ENCODE measurements at places on chromosomes 16 and 17.
A peak's percentile ranks its signal among the peaks of the same experiment; 100 is the strongest.

DNA sequence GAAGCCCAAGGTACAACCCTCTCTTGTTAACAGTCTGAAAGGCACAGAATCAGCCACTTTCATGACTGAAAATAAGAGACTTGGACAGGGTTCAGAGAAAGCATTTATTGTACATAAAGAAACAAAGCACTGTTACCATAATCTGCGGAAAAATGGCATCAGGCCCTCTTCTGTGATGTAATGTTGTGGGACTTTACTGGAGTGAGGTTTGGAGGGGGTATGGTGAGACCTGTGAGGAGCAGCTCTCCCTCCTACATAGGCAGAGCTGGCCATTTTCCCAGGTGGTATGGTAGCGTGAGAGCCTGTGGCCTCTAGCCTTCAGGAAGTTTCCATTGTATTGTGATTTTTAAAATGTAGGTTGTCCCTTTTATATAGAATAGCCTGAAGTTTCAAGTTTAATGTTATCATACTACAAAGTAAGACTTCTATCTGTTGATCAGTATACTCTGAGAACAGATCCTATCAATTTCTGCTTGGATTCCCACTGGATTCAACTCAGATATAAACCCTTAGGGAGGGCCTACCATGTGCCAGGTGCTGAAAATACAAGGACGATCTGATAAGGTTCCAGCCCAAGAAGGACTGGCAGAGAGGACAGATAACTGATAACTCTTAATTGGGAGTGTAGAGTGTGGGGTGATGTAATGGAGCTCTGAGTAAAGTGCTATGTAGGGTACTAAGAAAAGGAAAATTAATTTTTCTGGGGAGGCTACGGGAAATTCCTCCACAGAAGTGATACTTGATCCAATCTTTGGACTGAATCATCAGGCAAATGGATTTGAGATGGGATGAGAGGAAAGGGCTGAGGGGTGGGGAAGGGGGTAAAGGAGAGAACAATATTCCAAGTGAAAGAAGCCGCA, 4.1 kb upstream of the YPEL2 start:
- no peak for DNase-seq

DNA sequence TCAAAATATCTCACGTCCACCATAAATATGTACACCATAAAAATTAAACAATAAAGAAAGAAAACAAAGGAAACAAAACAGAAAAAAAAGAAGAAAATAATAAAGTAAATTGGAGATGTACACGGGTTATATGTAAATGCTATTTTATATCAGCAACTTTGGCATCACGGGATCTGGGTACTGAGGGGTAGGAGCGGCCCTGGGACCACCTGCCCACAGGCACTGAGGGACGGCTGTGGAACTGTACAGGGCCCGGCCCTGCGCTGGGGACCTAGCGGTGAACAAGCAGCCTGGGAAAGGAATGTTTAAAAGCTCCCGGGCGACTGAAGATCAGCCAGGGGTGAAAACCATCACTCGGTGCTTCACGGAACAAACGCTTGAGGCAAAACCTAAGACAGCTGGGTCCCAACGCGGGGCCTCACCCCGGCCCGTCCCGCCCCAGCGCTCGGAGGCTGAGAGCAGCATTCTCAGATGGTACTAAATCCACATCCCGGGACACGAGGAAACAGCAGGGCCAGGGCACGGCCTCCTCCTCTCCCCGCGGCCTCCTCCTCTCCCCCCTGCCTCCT, 31.2 kb downstream of the NXN start:
- no peak for DNase-seq

- no peak for DNase-seq
Measured at GRCh38 chr16:52643006-52643405, 96.1 kb upstream of the TOX3 start.

DNA sequence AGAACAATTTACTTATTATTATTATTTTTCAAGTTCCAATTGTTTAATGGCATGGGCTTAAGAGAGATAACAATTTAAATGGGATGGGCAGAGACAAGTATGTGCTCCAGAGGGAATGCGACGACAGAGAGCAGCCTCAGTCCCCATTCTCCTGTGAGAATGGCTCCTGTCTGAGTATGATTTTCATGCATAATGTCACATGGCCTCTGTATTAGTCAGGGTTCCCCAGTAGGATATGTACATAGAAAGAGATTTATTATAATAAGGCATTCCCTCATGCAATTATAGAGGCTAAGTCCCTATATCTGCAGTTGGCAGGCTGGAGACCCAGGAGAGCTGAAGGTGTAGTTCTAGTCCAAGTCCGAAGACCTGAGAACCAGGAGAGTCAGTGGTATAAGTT, 22.9 kb upstream of the NKD1 start:
- no peak for DNase-seq

- no peak for DNase-seq
Measured at GRCh38 chr17:64617125-64617780, 44.9 kb downstream of the SMURF2 start.

- DNase-seq, result no peak
Measured at GRCh38 chr17:78240839-78241238, 9.4 kb downstream of the TMEM235 start.

DNA sequence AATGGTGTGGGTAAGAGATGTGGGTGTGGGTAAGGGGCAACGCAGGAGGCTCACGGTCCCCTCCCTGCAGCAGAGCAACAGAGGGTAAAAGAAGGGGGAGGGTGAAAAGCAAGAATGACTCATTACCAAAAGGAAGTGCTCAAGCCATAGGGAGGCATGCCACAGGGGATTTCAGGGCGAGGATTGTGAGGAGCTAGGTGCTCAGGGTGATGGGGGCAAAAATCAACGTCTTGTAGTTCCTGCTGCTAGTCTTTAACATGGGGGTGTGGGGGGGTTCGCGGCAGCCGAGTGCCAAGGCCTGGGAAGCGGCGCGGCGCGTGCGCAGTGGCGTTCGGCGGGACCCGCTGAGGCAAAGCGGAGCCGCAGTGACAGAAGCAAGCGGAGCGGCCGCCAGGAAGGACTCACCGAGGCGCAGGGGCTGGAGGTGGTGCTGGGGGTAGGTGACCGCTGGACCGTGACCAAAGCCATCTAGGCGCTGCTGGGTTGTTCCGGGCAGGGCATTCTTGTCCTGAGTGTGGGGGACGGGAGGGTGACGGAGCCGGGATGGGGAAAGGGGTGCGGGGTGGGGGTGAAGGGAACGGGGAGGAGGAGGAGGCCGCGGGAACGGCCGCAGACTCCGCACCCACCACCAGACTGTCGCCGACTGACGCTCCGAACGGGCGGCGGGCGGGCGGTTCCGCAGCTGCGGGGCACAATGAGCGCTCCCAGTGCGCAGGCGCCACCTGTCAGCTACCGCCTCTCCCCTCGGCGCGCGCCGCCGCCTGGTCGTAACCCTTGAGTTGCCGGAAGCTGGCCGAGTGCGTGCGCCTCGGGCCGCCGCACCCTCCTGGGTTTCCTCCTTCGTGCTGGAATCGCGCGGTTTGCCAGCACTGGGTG, at the start of gene SSH2:
SSH2 (minus strand) TSS at position 696 of the 876 bp plus-strand sequence; CDS start at position 468, 228 bp downstream.
- DNase-seq, result peak; percentile 79

- no peak for DNase-seq
Measured at GRCh38 chr16:49534901-49535610, 161.5 kb downstream of the C16orf78 start.

- DNase-seq, result no peak
Measured at GRCh38 chr16:72990571-72990970, 57.4 kb downstream of the ZFHX3 start.

DNA sequence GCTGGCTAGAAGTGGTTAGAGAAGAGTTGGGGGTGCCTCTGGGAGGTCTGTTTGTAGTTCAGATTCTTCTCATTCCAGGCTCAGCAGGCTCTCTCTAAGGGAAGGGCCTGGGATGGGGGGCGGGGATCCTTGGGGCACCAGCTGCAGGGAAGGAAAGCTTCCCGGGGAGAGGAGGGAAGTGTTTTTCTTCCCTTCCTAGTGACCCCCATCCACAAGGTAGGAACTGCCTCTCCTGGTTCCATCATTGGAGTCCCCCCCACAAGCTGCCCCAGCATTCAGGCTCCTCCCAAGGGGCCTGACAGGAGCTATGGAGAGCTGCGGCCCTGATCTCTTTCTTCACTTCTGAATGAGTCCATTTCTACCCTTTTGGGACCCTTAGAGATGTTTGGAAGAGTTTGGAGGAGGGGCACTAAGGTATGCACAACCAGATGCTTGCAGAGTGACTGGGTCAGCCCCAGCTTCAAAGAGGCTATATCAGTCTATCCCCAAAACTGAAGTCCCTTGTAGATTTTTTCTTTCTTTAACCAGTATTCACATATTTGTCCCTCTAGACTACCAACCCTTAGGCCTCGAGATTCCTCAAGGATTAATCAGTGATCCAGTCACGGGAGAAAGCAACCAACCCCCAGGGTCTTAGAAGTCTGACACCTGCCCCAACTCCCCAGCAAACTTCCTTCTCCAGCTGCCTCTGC, 13.9 kb upstream of the FZD2 start:
- no peak for DNase-seq

DNA sequence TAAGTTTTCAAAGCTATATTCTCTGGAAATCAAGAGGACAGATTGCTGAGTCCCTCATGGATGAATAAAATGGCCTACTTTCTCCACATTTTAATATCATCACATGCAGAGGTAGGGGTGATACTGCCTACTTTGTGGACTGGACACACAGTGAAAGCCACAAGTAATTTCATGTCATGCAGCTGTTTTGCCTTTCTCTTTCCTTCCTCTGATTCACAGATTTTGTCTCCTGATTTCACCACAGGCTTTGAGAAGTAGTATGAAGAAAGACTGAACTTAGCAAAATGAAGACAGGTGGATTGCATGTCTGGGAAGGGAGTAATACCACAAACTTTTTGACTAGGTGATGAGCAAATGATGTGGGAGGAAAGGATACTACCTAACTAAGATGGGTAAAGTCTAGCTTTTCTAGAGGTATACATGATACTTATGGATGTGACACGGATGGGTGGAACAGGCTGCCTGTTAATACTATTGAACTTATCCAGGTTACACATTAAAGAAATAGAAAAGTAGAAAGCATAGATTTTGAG, 478.4 kb upstream of the GOT2 start:
- DNase-seq, result no peak

- DNase-seq, result no peak
Measured at GRCh38 chr16:29809850-29810698, 1.9 kb upstream of the PRRT2 start.

GRCh38 chr16:4544473-4544872, 5.9 kb upstream of the CDIP1 start:
- DNase-seq, result no peak

DNA sequence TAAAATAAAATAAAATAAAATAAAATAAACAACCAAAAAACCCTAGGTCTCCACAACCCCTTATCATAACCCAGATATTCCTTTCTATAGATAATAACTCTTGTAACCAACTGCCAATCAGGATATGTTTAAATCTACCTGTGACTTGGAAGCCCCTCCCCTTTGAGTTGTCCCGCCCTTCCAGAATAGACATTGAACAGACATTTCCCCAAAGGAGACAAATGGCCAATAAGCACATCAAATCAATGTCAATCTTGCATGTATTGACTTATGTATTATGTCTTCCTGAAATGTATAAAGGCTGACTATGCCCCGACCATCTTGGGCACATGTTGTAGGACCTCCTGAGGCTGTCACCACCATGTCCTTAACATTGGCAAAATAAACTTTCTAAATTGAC, 1.5 kb upstream of the MAPK7 start:
- no peak for DNase-seq

DNA sequence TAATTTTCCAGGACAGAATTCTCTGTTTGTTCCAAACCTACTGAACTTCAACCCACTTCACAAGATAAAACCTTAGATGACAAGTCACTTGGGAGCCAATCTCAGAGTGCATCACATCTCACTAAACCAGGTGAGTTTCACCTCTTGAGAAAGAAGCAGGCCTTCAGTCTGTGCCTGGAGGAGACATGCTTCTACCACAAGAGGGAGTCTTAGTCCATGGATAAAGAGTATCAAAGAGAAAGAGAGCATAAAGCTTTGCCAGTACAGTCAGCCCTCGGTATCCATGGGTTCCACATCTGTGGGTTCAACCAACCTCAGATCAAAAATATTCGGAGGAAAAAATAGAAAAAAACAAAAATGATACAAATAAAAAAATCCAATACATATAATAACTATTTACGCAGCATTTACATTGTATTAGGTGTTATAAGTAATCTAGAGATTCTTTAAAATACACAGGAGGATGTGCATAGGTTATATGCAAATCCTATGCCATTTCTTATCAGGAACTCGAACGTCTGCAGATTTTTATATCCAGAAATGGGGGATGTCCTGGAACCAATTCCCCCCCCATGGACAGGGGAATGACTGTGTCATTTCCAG, 37.7 kb downstream of the DUSP14 start:
- DNase-seq, result peak; percentile 5

- DNase-seq, result no peak
Measured at GRCh38 chr17:39951924-39952679, 10.7 kb upstream of the GSDMA start.

DNA sequence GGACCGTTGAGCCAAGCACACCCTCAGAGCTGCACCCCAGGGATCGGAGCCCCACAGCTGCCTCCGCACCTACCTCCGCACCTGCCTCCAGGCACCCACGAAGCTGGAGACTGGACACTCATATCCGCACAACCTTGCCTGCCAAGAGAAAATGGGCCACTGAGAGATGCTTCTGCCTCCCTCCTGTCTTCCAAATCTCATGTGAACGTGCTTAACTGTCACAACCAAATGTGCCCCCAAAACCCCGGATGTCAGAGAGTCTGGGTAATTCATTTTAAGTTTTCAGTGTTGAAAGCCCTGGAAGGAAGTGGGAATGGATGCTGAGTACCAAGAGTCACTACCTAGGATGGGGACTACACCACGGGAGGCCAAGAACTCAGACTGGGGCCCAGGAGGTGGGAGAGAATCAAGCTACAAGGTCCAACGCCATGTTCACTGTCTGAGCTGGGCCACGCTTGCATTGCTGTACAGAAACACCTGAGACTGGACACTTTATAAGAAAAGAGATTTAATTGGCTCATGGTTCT, 49.5 kb upstream of the MEAK7 start:
- DNase-seq, result peak; percentile 38

- no peak for DNase-seq
Measured at GRCh38 chr17:54085020-54085419, 262.3 kb downstream of the KIF2B start.

DNA sequence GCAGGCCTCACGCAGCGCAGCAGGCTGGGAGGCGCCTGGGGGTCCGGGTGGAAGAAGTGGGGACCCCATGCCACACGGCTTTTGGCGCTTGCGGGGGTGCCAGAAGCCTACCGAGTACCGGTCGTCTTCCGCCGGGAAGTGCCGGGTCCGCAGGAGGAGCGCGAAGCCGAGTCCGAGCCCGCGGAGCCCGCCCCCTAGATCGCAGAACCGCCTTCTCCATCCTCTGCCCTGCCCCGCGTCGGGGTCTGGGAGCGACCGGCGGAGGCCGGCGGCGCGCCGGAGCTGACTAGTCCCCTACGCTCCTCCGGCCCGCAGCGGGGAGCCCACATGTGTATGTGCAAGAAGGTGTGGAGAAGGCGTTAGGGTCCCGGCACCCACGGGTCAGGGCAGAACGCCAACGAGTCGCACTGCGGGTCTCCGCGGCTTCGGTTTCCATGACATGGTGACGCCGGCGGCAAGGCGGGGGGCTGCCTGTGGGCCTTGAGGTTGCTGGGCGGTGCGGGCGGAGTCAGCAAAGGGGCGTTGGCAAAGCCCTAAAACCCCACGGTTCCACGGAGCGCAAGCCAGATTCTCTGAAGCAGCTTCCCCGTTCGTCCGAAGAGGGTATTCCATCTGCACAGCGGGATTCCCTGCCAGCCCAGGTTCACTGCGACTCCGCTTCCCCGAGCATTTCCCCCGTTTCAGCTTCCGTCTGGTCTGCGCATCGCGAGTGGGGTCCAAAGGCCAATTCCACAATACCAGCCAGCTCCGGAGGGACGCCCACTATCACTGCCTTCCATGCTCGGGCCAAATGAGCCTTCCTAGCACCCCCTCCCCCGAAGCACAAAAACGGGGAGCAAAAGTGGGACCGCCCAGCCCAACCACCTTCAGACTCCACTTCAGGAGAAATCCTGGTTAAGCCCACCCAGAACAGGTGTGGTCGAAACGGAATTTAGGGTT, 2.3 kb upstream of the LHX1 start:
- no peak for DNase-seq
